ENCODE measurements at places on chromosomes 3 and 15.

DNA sequence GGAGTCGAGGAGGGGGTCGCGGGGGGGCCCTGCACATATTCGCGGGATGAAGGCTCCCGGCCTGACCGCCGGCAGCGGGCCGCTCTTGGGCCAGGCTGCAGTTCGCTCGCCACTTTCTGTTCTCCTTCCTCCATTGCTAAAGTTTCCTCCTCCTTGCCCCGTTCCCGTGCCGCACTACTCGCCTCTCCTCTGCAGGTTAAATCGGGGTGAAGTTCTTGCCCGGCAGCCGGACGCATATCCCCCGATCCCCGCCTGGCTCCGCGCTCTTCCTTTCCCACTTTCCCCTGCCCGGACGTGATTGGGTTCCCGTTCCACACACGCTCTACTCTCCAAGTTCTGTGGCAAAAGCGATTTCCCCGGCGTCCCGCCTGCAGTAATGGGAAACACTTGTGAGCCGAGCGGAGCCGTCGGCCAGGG is 556 bp downstream of the CRYBG3 start:
- peak; percentile 19 for DNase-seq

DNA sequence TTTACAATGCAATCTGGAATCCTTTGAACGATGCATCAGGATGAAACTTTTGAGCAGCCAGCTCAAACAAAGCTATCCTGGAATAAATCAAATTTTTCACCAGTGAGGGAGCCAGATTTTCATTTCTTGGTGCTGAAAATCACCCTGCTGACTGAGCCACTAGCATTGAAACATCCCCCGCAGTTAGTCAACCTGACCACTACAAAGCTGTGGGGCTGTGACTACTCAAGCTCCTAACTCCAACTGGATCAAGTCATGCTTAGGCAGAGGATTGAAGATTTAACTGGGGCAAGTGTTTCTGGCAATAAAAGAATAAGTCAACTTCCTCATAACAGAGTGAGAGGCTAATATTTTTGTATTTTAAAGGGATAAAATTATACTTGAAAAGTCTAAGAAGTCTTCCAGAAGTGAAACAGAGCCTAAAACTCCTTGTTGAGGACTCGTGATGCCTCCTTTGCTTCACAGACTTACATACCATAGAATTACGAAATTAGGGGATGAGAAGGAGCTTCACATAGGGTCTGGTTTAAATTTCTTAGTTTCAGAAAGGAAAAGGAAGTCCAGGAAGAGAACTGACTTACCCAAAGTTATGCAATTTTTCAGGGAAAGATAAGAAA is 177.8 kb downstream of the SERPINI1 start:
- DNase-seq, result no peak

DNA sequence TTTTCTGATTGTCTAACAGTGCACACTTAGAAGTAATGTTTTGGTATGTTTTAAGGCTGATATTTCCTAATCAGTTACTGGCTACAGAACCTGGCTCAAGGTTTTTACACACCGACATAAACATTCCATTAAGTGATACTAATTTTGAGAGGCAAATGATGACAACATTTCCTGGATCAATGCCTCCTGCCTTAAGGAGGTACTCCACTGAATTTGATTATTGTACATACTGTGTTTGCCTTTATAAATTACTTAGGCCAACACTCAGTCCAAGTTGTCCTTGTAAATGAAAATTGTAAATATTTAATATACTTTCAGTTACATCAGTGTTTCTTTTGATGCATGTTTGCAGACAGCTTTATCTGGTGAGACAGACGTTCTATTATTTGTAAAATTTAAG is 24.2 kb upstream of the LXN start:
- DNase-seq, result no peak

DNA sequence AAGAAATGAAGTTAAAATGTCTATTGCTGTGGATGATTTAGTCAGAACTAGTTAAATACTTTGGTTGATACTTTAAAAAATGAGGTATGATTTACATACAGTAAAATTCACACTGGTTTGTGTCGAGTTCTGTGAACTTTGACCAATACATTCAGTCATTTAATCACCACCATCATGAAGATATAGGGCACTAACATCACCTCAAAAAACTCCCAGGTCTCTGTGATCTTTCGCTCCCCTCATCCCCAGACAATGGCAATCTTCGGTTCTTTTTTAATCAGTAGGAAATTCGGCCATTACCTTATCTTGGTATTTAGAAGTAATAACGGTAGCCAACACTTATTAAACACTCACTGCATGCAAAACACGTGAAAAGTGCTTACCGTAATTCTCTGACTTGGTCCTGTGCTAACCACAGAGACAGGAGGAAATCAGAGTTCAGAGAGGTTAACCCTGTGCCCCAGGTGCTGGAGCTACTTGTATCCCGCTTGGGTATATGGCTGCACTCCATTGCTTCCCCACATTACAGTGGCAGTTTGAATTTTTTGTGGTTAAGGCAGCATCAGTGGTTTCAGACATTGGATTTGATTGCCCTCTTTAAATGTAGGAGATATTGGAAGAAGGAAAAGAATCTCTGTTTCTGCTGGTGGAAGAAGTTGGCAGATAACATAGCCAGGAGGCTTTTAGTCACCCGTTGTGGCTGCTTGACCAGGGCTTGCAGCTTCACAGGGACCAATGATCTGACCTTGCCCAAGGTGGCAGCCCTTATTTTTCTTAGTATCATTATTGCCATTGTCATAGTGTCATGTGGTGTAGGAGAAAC is 4.2 kb downstream of the PLCL2 start:
- peak; percentile 48 for DNase-seq

DNA sequence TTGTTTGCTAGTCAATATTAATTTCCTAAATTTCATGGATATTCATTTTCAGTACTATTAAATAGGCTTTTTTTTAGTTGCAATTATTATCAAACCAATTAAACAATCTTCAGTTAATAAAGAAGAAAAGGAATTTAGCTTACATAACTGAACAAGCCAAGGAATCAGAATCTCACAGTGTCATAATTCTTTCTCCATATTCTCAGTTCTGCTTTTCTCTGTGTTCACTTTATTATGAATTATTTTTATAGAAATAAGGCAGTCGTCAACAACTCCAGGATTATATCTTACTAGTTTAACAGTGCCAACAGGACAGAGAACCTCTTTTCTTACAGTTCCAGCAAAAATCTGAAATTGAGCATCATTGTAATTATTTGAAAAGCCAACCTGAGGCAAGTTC is 221.7 kb downstream of the CGGBP1 start:
- DNase-seq, result no peak

DNA sequence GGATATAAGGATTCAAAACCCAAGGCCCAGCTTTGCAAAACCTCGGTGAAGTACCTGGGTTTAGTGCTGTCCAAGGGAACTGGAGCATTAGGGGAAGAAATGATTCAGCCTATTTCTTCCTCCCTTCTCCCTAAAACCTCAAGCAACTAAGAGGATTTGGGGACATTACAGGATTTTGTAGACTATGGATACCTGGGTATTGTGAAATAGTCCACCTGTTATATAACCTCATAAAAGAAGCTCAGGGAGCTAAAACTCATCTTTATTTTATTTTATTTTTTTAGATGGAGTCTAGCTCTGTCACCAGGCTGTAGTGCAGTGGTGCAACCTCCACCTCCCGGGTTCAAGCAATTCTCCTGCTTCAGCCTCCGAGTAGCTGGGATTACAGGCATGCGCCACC is 8.7 kb upstream of the SMCO1 start:
- DNase-seq, result no peak

- DNase-seq, result peak; percentile 2
These were observed 44.1 kb downstream of the KLHL25 start for GRCh38 chr15:85750319-85751290.

DNA sequence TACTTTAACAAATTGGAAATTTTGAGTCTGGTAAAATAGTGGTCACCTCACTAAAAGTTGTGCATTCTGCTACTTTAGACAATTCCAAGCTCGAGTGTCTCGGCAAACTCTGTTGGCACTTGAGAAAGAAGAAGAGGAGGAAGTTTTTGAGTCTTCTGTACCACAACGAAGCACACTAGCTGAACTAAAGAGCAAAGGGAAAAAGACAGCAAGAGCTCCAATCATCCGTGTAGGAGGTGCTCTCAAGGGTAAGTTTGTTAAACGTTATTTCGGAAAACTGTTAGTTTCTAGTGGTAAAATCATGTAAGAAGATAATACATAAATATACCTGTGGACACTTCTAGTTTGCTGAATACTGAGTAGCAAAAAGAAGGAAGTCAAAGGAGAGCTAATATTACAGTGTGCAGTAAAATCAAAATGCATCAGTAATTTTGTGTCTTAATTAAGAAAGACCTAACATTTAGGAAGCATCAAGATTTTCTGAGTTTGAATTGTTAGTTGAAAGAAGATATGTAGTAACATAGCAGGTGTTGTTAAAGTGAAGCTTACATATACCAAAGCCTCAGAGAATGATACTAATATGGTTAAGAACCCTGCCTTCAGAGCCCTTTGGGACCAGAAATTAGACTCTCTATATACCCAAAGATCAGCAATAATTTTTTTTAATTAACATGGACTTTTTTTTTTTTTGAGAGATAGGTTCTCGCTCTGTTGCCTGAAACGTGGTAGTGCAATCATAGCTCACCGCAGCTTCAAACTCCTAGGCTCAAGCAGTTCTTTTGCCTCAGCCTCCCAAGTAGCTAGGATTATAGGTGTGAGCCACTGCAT is 23.0 kb downstream of the BUB1B start:
- DNase-seq, result no peak

- no peak for DNase-seq
These were observed 34.9 kb downstream of the AMOTL2 start for GRCh38 chr3:134339331-134339730.

- no peak for DNase-seq
These were observed 98.5 kb downstream of the CACNA1D start for GRCh38 chr3:53592862-53593261.

- DNase-seq, result no peak
These were observed 866.1 kb downstream of the NSUN3 start for GRCh38 chr3:94928921-94929320.

DNA sequence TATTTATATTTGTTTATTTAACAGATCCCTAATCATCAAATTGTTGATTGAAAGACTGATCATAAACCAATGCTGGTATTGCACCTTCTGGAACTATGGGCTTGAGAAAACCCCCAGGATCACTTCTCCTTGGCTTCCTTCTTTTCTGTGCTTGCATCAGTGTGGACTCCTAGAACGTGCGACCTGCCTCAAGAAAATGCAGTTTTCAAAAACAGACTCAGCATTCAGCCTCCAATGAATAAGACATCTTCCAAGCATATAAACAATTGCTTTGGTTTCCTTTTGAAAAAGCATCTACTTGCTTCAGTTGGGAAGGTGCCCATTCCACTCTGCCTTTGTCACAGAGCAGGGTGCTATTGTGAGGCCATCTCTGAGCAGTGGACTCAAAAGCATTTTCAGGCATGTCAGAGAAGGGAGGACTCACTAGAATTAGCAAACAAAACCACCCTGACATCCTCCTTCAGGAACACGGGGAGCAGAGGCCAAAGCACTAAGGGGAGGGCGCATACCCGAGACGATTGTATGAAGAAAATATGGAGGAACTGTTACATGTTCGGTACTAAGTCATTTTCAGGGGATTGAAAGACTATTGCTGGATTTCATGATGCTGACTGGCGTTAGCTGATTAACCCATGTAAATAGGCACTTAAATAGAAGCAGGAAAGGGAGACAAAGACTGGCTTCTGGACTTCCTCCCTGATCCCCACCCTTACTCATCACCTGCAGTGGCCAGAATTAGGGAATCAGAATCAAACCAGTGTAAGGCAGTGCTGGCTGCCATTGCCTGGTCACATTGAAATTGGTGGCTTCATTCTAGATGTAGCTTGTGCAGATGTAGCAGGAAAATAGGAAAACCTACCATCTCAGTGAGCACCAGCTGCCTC is 14.7 kb downstream of the THBS1 start:
- no peak for DNase-seq

DNA sequence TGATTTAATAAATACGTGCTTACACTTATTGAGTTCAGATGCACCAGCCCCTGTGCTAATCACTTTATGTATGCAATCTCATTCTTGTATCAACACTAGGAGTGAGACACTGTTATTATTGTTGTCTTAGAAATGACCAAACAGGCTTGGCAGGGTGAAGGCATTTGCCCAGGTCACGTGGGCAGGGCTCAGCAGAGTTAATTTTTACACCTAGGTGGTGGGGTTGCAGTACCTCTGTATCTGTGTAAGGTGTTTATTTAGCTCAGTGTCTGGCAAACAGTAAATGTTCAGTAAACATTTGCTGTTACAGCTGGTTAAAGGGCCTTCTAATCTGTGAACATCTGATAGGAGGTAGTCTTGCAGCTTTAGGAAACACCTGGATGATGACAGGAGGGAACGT is 200.0 kb downstream of the CACNA2D3 start:
- no peak for DNase-seq
